ENCODE measurements at places on chromosomes 3 and 15. TPM values are rescaled to one million over a fixed set of nuclear protein-coding genes. Genes with fewer than 3 reads are reported as not detected.

Gene RSRC1
- total RNA-seq = 21.4 TPM

DNA sequence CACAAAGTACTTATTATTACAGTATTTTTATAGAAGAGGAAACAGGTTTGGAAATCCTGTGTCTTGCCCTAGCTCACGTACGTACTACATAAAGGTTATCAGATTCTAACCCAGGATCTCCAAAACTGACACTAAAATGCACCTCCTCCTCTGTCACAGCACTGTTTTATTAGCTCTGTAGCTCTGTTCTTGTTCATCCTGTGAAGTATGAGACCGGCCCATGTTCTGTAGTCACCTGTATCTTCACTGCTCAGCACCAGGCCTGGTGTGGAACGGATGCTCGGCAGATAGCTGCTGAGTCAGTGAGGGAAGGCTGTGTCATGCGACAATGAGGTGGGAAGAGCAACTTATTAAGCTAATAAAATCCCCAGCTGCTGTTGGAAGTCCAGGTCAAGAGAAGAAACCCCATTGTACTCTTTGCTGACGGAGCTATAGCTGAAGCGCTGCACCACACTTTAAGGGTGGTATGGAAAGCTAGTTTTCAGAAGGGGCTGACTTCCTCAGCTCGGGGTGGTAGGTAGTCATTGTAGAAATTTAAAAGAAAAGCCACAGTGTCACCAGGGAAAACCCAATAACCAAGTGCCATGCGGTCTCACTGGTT is 22.8 kb downstream of the BCL2A1 start:
- no peaks in the 10 kb centered on the region for H3K36me3 ChIP-seq
- no peaks in the 10 kb centered on the region for H3K27me3 ChIP-seq
- peak overlapping the region; percentile 60 for H3K27ac ChIP-seq
- H3K4me1 ChIP-seq = peaks cover 7% of the 10 kb centered on the region
- peak; percentile 51 for DNase-seq
- no peak overlapping the region for H3K4me3 ChIP-seq

GRCh38 chr3:57816471-57817095 is 60.5 kb downstream of the SLMAP start:
- no peaks in the 10 kb centered on the region for H3K27me3 ChIP-seq
- DNase-seq = no peak
- no peak overlapping the region for H3K27ac ChIP-seq
- peaks cover 4% of the 10 kb centered on the region for H3K4me1 ChIP-seq
- H3K36me3 ChIP-seq = no peaks in the 10 kb centered on the region

DNA sequence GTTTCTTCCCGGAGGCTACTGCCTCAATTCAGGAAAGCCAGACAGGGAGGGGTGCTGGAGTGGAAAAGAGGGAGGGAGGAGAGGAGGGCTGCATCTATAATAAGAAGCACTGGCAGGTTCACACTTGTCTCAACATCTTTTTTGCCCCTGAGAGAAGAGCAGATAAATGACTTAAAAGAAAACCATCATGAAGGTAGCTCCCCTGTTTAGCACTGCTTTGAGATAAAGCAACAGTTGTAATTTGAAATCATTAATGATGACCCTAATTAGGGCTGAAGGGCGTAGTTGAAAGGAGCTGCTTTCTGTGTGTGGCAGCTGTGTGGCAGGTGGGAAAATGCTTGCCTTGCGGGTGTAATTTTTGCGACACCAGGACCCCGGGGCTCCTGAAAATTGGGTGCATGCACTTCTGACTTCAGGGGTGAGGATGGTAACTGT is 222.8 kb upstream of the IL12A start:
- peaks cover 49% of the 10 kb centered on the region for H3K4me1 ChIP-seq
- H3K27me3 ChIP-seq = no peaks in the 10 kb centered on the region
- DNase-seq = no peak
- H3K4me3 ChIP-seq = no peak overlapping the region
- no peaks in the 10 kb centered on the region for H3K36me3 ChIP-seq
- peak overlapping the region; percentile 94 for H3K27ac ChIP-seq

DNA sequence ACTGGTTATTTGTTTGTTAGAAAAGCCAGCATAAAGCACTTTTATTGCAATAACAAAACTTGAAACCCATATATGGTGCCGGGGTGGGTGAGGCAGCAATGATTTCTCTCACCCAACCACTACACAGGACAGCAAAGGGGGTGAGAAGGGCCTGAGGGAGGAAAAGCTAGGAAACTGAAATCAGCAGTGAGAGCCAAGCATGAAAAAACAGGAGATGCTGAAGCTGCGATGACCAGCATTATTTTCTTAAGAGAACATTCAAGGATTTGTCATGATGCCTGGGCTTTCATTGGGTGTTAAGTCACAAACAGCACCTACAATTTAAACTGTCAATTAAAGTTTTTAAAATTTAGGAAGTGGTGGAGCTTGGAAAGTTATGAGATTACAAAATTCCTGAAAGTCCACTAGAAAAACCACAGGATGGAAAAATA is 11.9 kb upstream of the TM4SF4 start:
- no peaks in the 10 kb centered on the region for H3K4me1 ChIP-seq
- H3K27me3 ChIP-seq = no peaks in the 10 kb centered on the region

DNA sequence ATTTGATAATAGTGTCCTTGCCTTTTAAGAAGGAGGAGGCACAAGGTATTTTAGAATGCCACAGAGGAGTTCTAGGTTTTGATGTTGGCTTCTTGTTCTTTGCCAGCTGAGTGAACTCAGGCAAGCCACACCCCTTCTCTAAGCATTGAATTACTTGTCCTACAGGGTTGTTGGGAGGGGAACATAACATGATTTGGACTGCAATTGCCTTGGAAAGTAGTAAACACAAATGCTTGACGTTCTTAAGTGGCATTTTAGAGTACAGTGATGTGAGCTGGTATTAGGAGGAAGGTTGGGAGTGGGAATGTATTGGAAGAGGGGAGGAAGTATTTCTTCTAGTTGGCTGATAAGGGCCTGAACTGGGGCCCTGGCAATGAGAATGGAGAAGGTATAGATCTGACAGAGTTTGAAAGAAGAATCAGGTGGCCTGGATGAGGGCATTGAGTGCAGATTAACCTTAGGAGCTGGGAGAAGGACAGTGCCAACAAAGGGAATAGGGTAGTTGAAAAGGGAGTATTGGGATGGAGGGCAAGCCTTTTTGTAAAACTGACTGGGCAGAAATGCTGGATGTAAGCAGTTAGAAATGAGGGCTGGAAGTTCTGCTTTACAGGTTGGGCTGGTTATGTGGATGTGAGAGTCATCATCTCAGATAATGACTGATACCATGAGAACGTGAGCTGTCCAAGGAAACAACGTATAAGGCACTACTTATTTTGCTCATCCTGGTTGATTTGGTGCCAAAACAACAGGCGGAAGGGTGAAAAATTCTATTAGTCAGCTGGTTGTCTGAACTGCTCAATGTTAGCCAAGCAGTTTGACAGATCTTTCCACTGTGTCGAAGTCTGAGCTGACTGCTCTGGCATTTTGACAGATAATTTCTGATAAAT is 16.7 kb downstream of the KAT2B start:
- H3K4me3 ChIP-seq = no peak overlapping the region
- no peaks in the 10 kb centered on the region for H3K36me3 ChIP-seq
- peak overlapping the region; percentile 83 for H3K27ac ChIP-seq
